ENCODE measurements at places on chromosomes 6 and 20. TPM values are rescaled to one million over a fixed set of nuclear protein-coding genes. Genes with fewer than 3 reads are reported as not detected.

DNA sequence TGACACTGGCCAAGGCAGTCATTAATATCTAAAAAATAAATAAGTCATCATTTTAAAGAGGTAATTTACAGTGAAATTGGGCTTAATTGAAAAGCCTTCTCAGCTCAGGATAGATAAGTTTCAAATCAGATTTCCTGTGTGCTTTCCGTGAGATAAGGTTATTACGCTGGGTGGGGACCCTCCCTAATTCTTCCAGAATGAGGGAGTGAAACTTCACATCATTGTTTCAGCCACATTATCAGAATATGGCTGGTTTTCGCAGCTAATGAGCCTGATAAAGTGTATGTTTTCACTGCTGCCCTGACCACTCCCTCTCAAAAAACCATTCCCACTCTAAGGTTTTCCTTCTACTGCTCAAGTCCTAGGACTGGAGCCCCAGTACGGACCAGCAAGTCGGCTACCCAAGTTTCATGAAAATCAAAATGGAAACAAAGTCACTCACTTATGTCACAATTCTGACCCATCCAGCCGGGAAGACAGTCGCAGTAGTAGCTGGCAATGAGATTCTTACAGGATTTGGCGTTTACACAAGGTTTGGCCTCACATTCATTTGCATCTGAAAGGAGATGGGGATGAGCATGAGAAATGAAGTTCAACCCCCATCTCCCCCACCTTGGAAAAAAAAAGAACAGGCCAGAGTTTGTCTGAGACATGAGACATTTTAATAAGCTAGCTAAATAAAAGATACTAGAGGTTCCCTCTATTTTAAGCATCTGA is 24.6 kb downstream of the JAG1 start:
- peak overlapping the region; percentile 91 for H3K27ac ChIP-seq
- DNase-seq: no peak
- peak overlapping the region; percentile 44 for H3K4me3 ChIP-seq

Gene RAD21L1
- total RNA-seq: 0.77 TPM

GRCh38 chr6:35128496-35128895 is 12.6 kb downstream of the TCP11 start:
- no peaks in the 10 kb centered on the region for H3K36me3 ChIP-seq
- H3K27me3 ChIP-seq: no peaks in the 10 kb centered on the region
- no peaks in the 10 kb centered on the region for H3K4me1 ChIP-seq

Gene CFAP206
- not detected for total RNA-seq

DNA sequence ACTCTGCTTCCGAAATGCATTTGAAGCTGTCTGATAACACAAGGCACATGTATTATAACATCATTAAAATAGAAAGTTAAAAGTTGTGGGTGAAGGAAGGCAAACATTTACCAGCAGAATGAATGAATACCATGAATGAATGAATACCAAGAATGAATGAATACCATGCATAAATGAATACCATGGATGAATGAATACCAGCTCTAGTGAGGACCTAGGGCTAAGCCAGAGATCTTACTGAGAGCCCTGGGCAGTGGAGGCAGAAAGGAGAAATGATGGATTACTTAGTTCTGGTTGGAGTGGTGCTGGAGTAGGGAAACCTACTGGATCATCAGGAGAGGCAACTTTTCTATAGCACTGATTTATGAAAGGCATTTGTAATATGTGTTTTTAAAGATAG is 998.0 kb downstream of the KIF16B start:
- DNase-seq: no peak
- H3K4me1 ChIP-seq: peaks cover 10% of the 10 kb centered on the region
- no peaks in the 10 kb centered on the region for H3K27me3 ChIP-seq
- H3K36me3 ChIP-seq: no peaks in the 10 kb centered on the region
- no peak overlapping the region for H3K27ac ChIP-seq

Gene BANF2
- total RNA-seq: not detected

- peak overlapping the region; percentile 97 for H3K4me3 ChIP-seq
- DNase-seq: no peak
- H3K27ac ChIP-seq: peak overlapping the region; percentile 99
- H3K27me3 ChIP-seq: no peaks in the 10 kb centered on the region
Measured at GRCh38 chr6:27139756-27140579, 107.5 kb upstream of the PRSS16 start.

GRCh38 chr20:32152421-32153155 is 43.1 kb downstream of the TM9SF4 start:
- no peak overlapping the region for H3K4me3 ChIP-seq
- no peaks in the 10 kb centered on the region for H3K27me3 ChIP-seq
- no peak overlapping the region for H3K27ac ChIP-seq
- peaks cover 52% of the 10 kb centered on the region for H3K36me3 ChIP-seq
- DNase-seq: no peak

DNA sequence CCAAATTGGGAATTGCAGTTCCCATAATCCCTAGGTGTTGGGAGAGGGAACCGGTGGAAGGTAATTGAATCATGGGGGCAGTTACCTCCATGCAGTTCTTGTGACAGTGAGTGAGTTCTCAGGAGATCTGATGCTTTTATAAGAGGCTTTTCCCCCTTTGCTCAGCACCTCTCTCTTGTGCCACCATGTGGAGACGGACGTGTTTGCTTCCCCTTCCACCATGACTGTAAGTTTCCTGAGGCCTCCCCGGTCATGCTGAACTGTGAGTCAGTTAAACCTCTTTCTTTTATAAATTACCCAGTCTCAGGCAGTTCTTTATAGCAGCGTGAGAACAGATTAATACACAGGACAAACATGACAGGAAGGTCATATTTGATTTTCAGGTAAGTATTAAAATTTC is 25.3 kb upstream of the HECA start:
- H3K4me1 ChIP-seq: 0 out of 2 replicates have a peak, but pooled peaks cover 2% of the 10 kb centered on the region
- H3K4me3 ChIP-seq: no peak overlapping the region
- no peaks in the 10 kb centered on the region for H3K36me3 ChIP-seq
- no peaks in the 10 kb centered on the region for H3K27me3 ChIP-seq
- H3K27ac ChIP-seq: no peak overlapping the region

DNA sequence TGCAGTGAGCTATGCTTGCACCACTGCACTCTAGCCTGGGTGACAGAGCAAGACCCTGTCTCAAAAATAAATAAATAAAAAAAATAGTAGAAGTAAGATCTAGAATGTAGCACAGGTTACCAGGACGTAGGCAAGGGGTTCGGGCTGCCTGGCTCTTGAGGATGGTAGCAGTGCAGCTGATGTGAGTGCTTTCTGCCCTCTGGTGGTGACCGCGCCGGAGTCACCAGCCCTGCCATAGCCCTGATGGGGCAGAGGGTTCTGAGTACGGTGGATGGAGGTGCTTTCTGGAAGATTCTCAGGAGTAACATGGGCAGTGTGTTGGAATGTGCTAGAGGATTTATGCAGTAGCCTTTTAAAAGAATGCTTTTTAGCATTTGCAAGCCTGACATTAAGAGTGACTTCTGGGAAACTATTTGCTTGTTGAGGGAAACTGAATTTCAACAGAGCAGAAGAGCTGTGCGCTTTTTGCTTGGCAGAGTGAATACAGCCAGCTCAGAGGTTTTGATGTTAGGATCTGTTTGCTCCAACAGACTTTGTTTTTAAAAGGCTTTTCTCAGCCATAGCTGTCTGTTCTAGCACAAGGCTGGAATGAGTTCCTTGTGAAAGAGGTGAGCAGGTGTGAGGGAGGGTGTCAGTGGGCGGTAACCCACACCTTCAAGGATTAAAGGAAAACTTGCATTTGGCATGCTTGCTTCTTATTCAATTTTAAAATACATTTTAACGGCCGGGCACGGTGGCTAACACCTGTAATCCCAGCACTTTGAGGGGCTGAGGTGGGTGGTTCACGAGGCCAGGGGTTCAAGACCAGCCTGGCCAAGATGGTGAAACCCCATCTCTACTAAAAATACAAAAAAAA is 65.9 kb downstream of the PTPN1 start:
- H3K36me3 ChIP-seq: peaks cover 35% of the 10 kb centered on the region
- H3K27ac ChIP-seq: no peak overlapping the region
- peak; percentile 74 for DNase-seq
- no peaks in the 10 kb centered on the region for H3K27me3 ChIP-seq
- H3K4me3 ChIP-seq: no peak overlapping the region

Gene FOXF2
- total RNA-seq: not detected

DNA sequence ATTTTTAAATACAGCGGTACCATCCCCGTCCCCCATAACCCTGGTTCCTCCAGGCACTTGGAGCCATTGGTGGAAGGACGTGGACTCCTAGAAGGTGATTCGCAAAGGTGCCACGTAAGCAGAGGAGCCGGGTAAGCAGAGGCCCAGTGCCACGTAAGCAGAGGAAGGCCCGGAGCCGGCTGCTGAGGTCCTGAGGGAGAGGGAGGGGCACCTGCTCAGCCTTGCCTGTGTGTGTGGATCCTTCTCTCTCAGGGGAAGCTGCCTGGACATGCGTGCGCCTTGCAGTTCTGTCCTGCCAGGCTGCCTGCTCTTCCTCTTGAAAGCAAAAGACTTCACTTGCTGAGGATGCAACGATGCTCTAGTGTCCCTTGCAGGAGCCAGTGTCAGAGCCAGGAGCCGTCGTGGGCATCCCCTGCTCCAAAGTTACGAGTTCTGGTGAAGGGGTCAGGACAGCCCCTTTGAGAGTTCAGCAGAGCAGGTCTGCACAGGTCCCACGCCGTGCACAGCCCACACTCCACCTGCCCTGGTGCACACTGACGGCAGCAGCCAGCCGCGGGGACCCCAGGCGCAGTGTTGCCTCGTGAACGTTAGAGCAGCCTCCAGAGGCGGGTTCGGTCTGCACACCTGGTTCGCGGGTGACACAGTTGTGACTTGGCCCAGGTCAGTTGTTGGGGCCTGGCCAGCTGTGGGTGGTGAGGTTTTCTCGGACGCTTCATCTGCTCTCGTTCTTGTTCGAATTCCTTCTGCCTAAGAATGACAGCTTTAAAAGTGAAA is 1.9 kb upstream of the NKAIN4 start:
- no peak overlapping the region for H3K4me3 ChIP-seq
- no peaks in the 10 kb centered on the region for H3K36me3 ChIP-seq
- no peak for DNase-seq
- H3K4me1 ChIP-seq: peaks cover 23% of the 10 kb centered on the region
- peaks cover 47% of the 10 kb centered on the region for H3K27me3 ChIP-seq
- 0 out of 2 replicates have a peak overlapping the region, but pooled peaks have one; percentile 36 for H3K27ac ChIP-seq

- DNase-seq: no peak
- H3K4me1 ChIP-seq: peaks cover 7% of the 10 kb centered on the region
- H3K27me3 ChIP-seq: peaks cover 2% of the 10 kb centered on the region
- H3K27ac ChIP-seq: no peak overlapping the region
- H3K36me3 ChIP-seq: no peaks in the 10 kb centered on the region
Measured at GRCh38 chr6:145562771-145563615, 172.3 kb downstream of the EPM2A start.

Gene MOG
- 1.2 TPM for total RNA-seq

DNA sequence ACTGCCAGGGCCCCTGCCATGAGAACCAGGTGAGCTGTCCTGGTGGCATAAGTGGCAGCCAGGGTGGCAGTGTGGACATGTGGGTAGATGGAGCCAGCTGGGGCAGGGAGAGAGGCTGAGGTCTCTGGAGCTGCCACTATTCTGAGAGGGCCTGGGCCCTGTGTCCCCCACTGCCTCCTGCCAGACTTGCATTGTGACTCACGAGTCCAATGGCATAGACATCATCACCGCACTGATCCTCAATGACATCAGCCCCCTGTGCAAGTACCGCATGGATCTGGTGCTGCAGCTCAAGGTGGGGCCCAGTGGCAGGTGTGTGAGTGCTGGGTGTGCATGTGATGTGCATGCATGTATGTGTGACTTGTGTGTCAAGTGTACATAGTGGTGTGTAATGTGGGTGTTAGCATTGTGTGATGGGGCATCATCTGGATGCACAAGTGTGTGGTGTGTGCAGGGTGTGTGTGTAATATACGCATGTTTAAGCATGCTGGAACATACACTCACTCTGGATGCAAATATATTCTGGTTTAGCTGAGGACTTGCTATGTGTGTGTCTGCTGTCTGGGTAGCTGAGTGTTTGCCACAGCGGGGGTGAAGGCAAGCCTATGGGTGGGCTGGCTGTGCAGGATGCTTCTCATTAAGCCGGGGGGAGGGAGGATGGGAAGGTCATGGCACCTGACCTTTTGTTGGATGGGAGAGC is 25.1 kb downstream of the UQCC2 start:
- H3K27ac ChIP-seq: no peak overlapping the region
- DNase-seq: no peak
- H3K36me3 ChIP-seq: peaks cover 57% of the 10 kb centered on the region
- no peaks in the 10 kb centered on the region for H3K4me1 ChIP-seq
- no peaks in the 10 kb centered on the region for H3K27me3 ChIP-seq

DNA sequence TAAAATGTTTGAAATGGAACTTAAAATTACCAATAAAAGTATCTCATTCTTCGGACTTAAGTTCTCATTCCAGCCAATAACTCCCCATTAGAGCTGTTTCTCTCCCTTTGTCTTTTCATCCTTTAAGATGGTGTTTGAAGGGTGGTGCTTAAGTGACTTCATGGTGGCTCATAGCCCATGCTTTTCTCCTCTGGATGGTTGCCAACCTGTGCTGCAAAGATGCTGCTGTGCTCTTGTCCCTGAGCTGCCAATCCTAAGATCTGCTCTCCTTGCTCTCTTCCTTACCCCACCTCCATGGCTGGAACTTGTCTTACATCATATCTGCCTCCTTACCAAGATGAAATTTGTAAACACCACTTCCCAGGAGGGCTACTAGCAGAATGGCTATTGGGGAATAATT is 31.6 kb upstream of the PNRC1 start:
- peaks cover 24% of the 10 kb centered on the region for H3K4me1 ChIP-seq
- H3K27me3 ChIP-seq: peaks cover 52% of the 10 kb centered on the region
- no peak for DNase-seq
- H3K36me3 ChIP-seq: no peaks in the 10 kb centered on the region

- H3K4me3 ChIP-seq: no peak overlapping the region
- peaks cover 13% of the 10 kb centered on the region for H3K4me1 ChIP-seq
- H3K27ac ChIP-seq: no peak overlapping the region
- H3K27me3 ChIP-seq: peaks cover 18% of the 10 kb centered on the region
- DNase-seq: no peak
Measured at GRCh38 chr6:31247813-31248212, 24.1 kb downstream of the HLA-C start.

- H3K4me3 ChIP-seq: no peak overlapping the region
- H3K4me1 ChIP-seq: peaks cover 12% of the 10 kb centered on the region
- H3K27ac ChIP-seq: no peak overlapping the region
- H3K27me3 ChIP-seq: no peaks in the 10 kb centered on the region
Measured at GRCh38 chr6:404685-405423, 13.3 kb downstream of the IRF4 start.

GRCh38 chr20:17616480-17617211 is 46.8 kb downstream of the DSTN start:
- DNase-seq: no peak
- H3K36me3 ChIP-seq: peaks cover 42% of the 10 kb centered on the region
- H3K27me3 ChIP-seq: no peaks in the 10 kb centered on the region
- peaks cover 3% of the 10 kb centered on the region for H3K4me1 ChIP-seq

DNA sequence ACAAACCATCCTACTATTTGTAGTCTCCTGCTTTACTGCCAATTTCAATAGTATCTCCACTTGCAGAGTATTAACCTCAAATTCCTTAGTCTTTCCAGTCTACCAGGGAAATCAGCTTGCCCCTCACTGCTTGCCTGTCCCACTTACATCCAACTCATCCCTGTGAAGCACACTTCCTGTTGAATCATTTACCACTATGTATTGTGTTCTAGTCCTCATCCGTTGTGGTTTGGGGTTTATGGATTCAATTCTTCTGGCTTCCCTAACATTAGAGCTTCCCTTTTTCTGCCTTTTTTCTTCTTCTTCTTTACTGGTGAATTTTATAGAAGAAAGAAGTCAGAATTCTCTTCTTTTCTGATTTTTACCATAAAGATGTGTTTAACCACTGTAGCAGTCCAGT is 5.1 kb upstream of the TXLNB start:
- peaks cover 29% of the 10 kb centered on the region for H3K4me1 ChIP-seq
- no peak overlapping the region for H3K4me3 ChIP-seq
- DNase-seq: no peak
- H3K27me3 ChIP-seq: no peaks in the 10 kb centered on the region
- no peaks in the 10 kb centered on the region for H3K36me3 ChIP-seq

Gene SRSF3
- 644 TPM for total RNA-seq

All from WTC11 (cell line).